Central memory CD4-positive, alpha-beta T cell (primary cell): ENCODE measurements at places on chromosomes 7 and 10.

DNA sequence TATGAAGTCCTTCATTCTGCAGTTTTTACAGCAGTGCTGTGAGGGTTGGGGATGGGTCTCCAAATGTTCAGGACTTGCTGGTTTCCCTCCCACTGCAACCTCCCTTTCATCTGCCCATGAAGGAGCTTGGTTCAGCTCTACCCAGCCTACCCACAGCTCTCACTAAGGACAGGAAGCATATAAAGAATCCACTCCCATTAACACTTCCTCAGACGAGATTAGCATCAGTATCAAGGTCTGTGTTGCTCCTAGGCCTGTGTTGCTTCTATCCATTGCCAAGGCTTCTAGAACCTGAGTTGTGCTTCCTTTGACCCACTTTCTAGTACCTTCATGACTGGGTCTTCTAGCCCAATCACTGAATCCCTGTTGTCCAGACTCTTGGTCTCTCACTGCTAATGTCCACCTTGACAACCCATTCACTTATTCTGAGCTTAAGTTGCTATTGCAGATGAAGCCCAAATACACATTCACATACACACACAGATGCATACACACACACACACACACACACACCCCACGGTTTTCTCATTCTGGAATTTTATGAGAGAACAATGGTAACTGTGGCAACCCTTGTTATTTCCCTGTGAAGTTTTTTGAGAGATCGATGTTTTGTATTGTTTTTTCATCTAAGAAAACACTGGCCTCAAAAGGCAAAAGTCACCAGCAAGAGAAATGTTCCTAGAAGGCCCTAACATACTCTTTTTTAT is 248.1 kb downstream of the MTERF1 start:
- no peak for DNase-seq

DNA sequence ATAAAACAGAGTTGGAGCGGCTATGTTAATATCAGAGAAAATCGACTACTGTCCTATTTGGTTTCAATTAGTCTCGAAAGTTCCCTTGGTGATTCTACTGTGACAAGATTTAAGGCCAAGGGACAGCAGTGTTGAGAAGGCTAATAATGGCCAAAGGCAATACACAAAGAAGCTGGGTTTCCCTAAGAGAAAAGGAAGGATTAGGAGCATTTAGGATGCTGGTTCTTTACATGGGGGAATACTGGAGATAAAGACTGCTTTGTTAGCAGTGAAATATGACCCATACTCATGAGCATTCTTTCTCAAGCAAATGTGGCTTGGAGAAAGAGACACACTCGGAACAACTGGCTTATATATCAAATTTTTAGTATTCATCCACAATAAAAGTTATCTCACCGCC is 32.2 kb downstream of the IQUB start:
- no peak for DNase-seq

DNA sequence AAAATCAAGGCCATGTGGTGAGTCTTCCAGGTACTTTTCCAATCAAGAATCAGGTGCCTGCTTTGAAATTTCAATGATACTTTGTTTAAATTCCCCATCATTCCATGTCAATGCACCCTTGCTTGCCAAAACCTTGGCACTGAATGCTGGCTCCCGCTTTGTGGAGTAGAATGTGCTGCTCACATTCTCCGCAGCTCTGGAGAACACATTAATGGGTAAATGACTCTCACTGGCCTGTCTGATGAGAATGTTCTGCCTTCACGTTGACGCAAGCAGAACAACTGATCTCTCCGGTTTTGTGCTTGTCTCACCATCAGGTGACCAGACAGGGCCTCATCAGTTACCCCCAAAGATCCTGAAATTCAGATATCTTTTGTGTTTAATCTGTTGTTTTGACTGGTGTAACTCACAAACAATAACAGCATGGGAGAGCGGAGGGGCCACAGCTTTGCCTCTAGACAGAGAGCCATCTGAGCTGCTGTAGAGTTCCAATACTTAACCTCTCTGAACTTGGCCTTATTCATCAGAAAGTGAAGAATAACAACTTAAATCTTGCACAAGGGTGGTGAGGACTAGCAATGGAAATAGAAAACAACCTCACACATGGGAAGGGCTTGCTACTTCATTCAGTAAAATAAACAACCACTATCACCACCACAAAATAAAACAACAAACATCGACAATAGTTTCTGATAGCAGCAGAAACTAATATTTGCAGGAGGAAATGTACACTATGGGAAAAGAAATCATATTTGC is 276.9 kb upstream of the IGFBP3 start:
- no peak for DNase-seq

DNA sequence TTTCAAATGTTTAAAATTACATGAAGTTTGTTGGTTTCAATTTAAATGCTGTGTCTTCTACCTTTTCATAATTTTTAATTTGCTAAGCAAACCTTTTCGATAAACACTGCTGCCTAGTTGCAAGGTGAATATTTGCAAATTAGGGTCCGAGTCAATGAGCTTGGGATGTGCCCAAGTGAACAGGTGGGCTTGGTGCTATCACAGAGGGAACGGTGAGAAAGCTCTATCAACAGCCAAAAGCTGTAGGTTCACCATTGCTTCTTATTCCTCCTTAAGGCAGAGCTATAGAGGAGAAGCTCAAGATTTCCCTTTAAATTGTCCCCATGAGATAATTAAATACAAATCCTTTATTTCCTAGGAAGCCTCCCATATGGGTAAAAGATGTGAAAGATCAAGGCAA is 245.3 kb upstream of the CELF2 start:
- no peak for DNase-seq

GRCh38 chr7:17871815-17872533 is 68.3 kb downstream of the SNX13 start:
- DNase-seq: no peak

GRCh38 chr7:88146616-88147015 is 73.2 kb downstream of the SRI start:
- DNase-seq: no peak

- no peak for DNase-seq
Observed at GRCh38 chr7:18157233-18157632, 129.6 kb upstream of the PRPS1L1 start.

GRCh38 chr10:63710703-63711102 is 189.5 kb downstream of the REEP3 start:
- DNase-seq: no peak

- DNase-seq: no peak
Observed at GRCh38 chr7:157397036-157397720, 60.4 kb downstream of the DNAJB6 start.

DNA sequence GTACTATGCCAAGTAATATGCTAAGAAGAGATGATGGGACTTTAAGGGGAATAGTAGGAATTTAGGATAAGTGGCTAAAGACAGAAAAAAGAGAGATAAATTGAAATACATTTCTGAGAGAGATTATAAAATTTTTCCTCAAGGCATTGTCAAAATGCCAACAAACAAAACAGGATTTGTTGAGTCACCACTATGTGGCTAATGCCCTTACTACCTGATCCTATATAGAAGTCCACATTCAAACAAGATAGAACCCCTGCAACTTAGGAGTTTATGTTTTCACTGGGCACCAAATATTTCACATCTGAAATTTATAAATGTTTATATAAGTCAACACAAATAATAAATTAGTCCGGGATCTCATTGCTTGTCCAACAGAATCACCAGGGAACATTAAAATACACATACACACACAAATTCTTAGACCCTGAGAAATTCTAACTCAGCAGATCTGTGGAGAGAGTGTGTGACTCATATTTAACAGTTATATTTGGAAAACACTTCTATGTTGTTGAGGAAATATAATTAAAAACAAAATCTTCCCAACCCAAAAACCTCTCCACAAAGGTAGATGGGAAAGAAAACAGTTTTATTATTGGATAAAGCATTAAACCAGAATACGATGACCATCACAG is 154.3 kb downstream of the PPP1R3A start:
- no peak for DNase-seq

GRCh38 chr10:62856021-62856420 is 39.9 kb upstream of the EGR2 start:
- DNase-seq: peak; percentile 3

- no peak for DNase-seq
Observed at GRCh38 chr7:24982917-24983316, 2.9 kb upstream of the OSBPL3 start.

DNA sequence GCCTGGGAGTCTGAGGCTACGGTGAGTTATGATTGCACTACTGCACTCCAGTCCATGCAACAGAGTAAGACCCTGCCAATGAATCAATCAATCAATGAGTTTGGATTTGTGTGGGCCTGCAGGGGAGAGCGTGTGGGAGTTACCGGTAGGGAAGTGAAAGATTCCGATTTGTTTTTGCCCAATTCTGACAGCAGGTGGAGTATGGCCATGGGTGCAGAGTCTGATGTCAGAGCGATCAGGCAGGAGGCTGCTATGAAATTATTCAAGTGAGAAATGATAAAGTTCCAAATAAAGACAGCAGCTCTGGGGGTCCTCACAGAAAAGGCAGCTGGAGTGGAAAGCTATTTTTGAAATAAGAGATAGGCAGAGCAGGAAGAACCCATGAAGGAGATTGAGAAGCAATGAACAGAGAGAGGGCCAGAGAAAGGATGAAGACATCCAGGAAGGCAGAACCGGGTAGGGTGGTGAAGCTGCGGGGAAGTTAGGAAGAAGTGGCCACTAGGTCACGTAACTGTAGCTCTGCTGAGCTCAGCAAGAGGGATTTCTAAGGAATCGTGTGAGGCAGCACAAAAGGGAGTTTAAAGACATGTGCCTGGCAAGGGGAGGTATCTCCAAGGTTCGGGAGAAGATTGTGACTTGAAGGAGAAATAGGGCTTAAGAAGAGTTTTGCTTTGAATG is 93.7 kb upstream of the NMT2 start:
- DNase-seq: no peak

GRCh38 chr7:1233333-1234048 is 819 bp downstream of the UNCX start:
- DNase-seq: no peak

DNA sequence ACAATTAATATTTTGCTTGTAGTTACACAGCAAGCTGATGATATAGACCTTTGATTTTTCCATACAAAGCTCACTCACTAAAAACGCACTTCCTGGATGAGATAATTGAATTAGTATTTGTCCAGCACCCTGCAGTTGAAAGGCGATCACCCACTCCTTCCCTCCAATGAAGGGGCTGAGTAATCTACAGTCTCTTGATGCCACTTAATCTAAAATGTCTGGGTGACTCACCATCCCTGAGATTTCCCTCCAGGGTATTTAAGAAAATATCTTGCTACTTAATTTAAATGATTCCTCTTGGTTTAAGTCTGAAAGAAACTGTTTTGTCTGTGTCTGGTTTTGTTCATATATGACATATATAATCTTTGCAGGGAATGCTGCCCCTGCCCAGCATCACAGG is 515.3 kb downstream of the GRID1 start:
- DNase-seq: no peak

GRCh38 chr10:119898577-119898976 is 6.0 kb downstream of the SEC23IP start:
- DNase-seq: no peak

DNA sequence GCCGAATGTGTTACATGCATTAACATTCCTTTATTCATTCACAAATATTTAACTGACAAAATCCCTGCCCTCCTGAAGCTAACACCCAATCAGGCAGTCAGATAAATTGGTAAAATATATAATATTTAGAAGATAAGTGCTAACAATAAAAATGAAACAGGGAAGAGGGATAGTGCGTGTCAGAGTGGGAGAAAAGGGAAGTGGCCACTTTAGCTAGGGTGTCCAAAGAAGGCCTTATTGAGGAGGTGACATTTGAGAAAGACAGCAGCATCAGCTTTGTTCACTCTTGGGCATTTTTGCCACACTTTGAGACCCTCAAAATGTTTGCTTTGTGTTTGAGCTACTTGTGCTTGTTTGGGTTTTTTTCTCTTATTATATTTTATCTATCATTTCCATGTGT is 317.8 kb downstream of the SNX13 start:
- no peak for DNase-seq

DNA sequence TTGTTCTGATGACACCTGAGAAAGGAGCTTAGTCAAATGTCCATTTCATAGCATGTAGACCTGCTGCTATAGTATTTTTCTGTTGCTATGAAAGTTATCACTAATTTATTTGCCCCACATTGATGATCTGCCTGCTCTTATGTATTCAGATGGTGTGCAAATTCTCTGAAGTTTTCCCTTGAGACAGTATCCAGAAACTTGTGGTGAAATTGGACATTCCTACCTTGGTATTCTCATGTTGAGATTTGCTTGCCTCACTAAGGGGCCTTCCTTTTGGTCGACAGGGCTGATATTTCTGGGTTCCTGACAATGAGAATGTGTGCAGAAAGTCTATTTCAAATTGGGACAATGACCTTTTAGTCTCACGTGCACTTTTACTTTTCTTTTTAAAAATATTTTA is 253.2 kb upstream of the FZD8 start:
- no peak for DNase-seq

GRCh38 chr10:22713853-22714478 is 412 bp downstream of the PIP4K2A start:
- DNase-seq: no peak

DNA sequence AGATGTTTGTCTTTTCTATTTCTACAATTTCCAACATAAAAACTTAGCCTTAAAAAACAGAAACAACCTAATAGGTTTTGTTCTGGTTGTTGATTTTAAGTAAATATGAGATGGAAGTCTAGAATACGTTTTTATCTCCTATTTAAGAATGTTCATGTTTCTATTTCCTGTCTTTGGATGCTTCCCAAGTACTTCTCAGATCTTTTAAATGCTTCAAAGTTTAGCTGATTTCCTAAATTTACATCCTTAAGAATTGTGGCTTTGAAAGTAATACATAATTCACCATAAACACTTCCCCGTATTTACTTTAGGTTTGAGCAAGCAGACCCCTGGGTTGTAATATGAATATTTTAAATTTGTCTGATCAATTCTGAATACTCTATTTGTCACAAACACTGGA is 70.5 kb downstream of the RAPGEF5 start:
- DNase-seq: no peak

DNA sequence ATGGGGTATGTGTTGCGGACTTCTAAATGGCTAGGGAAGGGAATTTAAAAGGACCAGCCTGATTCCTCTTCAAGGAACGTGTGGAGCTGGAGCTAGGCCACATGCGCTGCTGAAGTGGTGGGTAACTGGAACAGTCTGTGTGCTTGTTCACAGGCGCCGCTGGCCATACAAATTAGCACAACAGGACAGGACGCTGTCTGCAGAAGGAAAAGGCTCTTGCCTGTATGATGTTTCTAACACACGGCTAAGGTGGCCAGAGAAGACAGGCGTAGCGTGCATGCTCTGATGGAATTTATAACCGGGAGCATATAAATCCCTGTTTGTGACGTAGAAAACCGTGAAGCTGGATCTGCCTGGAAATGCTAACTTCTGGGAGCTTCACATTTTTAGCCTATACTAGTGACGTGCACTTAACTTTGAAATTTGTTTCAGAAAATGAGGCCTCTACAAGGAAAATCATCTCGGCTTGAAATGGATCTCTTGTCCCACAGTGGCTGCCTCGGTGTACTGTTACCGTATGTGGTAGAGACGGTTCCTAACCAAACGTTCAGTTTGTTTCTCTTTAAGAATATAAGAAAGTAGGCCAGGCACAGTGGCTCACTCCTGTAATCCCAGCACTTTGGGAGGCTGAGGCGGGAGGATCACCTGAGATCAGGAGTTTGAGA is 569.4 kb downstream of the PTPRN2 start:
- no peak for DNase-seq

- no peak for DNase-seq
Observed at GRCh38 chr7:2000153-2000687, 232.5 kb downstream of the MAD1L1 start.
